Activated CD8-positive, alpha-beta memory T cell treated with anti-CD3 and anti-CD28 coated beads, Interleukin-2, amount 50 U/mL, for 4 hours (primary cell): ENCODE measurements at places on chromosomes 4 and X.

DNA sequence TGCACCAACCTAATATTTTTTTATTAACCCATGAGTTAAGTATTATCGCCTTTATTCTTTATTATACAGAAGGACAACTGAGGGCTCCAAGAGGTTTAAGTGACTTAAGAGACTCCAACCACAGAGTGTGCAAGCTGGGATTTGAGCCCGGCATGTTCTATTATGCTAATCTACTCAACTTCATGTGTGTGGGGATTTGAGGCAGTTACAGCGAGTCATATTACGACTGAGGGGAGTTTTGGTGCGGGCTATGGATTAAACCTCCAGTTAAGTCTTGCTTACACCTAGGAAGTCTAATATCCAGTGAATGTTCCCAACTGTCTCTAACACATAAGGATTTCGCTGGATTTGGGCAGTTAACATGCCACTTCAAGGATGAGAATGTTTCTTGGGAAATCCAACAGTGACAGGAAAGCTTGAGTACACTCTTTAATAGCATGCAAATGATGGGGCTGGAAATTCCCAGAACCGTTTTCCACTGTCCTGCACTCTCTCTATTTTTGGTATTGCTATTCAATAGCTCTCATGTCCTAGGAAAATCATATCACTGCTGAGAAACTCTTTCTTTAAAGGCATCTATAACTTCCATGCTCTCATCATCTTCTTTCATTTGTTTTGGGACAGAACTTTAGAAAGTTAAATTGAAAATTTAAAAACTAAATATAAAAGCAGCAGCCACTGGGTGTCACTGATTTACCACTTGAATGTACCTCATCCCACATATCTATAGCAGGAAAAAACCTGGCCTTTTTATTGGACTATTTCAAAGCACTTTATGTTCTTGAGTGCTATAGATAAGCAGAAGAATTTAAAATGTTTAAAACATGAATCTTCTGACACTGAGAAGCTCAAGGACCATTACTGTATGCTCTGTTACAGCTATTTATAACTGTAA, 165.1 kb upstream of the TTC29 start:
- DNase-seq, result no peak

GRCh38 chr4:65391382-65391781, 278.9 kb downstream of the EPHA5 start:
- no peak for DNase-seq

DNA sequence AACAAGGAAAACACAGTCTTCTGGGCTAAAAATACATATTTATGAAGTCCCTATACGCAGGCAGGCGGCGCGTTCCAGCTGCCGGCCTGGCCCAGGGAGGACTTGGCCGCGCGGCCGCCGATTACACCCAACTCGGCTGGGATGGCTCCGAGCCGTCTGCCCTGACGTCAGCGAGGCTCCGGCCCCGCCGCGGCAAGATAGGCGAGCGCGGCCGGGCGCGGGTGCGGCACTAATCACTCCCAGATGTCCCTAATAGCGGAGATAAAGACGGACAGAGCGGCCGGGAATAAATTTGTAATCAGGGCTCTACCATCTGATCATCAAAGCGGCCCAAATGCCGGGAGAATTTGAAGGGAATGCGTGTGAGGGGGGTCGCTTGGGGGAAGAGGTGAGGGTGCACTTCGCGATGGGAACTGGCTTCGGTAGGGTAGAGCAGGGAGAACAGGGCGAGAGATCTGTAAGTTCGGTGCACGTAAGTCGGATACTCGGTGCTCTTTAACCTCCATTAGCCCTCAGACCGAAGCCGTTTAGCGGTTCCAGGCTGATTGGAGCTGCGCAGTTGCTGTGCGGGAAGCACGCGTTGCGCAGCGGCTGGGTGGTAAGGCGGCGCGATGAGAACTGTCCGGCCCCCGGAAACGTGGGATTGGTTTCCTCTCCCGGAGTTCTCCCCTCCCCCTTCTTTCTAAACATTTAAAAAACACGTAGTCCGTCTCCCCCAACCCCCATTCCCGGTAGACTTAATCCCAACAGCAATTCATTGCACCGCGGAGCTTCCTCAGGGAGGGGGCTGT, 7.7 kb downstream of the HAND2 start:
- DNase-seq, result no peak

DNA sequence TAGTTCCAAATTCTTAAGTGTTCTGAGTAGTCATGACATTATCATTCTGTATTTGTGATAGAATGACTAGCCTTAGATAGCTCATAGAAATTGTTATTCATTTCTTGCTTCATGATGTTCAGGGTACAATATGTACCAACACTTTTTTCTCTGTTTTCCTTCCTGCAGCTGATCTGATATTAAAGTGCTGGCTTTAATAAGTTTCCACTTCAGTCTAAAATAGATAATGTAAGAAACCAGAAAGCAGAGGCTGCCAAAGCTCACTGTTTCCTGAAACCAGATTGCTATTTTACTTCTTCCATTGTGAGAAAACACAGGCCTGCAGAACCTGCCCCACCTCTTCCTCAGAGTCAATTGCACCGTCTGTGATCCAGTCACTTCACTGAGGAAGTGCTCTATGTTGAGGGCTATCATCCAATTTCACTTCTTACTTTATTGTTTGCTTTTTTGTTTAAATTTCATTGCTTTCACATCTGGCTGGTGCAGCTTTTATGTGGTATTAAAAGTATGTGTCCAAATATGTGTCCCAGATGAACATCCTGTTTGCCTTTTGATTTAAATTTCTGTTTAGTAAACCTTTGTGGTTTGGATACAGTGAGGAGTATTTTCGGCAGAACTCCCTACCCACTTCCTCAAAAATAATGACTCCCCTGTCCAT, 652.1 kb downstream of the ANKRD50 start:
- no peak for DNase-seq

GRCh38 chr4:55068522-55068921, 56.9 kb downstream of the KDR start:
- DNase-seq, result no peak

GRCh38 chrX:39716401-39716800, 381.4 kb downstream of the BCOR start:
- DNase-seq, result no peak

DNA sequence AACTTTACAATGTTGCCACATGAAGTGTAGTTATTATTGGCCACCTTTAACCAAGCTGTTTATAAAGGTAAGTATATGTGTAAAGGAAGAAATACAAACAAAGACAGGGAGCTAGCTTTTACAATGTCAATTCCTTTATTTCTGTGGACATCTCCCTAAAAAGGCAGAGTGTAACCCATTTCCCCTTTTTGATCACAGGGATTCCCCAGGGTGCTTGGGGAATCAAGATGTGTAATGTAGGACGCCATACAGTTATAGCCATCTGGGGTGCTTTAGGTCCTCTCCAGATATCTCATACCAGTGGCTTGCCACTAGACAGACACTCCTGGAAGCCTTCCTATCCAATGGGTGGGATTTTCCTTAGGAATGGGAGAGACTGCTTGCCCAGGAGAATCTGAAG, 4.2 kb upstream of the CUL4B start:
- no peak for DNase-seq

DNA sequence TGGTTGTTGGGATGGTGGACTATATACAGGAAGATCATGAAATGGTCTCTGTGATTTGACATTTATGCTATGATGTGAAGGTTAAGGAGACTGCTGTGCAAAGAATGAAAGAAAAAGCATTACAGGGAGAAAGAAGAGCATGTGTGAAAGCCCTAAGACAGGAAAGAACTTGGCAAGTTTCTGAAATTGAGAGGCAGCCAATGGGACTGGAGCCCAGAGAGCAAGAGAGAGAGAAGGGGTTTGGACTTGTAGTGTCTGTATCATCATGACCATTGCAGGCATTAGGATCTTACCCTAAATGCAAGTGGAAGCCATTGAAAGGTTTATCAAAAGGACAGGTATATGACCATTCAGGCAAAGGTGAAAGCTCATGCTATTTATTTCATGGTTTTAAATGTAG, 147.1 kb downstream of the NAA11 start:
- DNase-seq, result no peak

DNA sequence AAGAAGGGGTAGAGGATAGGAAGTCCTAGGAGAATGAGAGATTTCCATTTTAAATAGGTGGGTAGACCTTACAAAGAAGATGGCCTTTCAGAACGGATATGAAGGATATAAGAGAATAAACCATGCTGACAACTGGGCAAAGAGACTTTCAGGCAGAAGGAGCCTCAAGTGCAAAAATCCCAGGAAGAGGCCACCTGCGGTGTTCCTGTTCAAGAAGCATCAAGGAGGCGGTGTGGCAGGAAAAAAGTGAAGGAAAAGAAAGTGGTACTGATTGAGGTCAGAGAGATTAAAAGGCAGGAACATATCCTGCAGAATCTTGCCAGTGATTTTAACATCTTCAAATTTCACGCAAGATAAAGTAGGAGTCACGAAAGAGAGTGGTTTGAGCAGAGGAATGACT, 172.0 kb downstream of the FSTL5 start:
- no peak for DNase-seq
